ENCODE measurements at places on chromosomes 4 and X. TPM values are rescaled to one million over a fixed set of nuclear protein-coding genes. Genes with fewer than 3 reads are reported as not detected.

DNA sequence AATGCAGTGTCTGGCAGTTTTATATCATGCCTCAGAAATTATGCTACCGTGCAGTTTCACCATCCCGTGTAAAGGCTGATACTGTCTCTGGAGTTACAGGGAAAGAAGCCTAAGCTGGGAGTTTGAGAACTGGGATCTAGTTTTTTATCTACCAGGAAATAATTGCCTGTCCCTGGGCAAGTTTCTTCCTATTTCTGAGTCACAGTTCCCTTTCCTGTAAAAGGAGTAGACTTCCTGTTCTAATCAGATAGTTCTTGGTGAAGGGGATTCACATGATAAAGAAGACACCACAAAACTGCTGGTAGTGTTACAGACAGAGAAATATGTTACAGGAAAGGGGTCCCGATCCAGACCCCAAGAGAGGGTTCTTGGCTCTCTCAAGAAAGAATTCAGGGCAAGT lies 17.1 kb downstream of the HERC3 start:
- no peak for DNase-seq

- peak; percentile 50 for DNase-seq
Observed at GRCh38 chr4:166594326-166594946, 639.9 kb downstream of the SPOCK3 start.

GRCh38 chrX:42020225-42020624 lies 96.9 kb upstream of the CASK start:
- no peak for DNase-seq

- DNase-seq = no peak
Observed at GRCh38 chrX:120286733-120287512, 24.3 kb downstream of the TMEM255A start.

- DNase-seq = no peak
Observed at GRCh38 chrX:121179972-121180371, 132.6 kb downstream of the GLUD2 start.

GRCh38 chr4:6178757-6179156 lies 21.6 kb downstream of the JAKMIP1 start:
- DNase-seq = no peak

DNA sequence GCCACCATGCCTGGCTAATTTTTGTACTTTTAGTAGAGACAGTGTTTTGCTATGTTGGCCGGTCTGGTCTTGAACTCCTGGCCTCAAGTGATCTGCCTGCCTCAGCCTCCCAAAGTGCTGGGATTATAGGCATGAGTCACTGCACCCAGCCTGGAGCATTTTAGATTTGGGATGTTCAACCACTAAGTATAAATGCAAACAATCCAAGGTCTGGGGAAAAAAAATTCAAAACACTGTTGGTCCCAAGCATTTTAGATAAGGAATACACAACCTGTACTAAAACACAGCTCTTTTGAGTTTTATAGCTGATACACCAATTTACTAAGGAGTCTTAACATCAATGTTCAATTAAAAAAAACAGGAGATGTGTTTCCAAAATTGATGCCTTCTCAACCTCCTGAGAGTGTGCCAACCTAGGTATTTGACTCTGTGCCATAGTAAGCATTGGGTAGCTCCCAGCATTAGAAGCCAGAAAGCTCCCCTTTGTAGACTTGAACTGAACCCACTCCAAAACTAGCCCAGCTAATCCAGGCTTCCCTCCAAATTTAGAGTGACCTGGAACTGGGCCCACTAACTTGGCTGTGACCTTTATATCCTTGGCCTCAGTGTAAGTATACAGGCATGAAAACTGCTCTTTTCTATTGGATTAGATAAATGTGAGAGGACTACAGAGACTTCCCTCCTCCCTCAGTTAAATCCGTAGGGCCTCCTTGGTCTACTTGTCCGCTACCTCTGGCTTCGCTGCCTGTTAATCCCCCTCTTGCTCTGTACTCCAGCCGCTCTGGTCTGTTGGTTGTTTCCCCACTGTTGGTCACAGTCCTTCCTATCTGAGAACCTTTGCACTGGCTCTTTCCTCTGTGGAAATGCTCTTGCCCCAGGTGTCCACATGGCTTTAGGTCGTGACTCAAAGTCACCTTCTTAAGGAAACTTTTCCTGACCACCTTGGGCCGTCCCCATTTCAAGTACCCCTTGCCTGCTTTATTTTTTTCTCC lies 77.6 kb downstream of the CCKAR start:
- no peak for DNase-seq

- no peak for DNase-seq
Observed at GRCh38 chr4:112411781-112412550, 104.0 kb downstream of the NEUROG2 start.

- DNase-seq = no peak
Observed at GRCh38 chr4:2767046-2767704, 11.0 kb upstream of the TNIP2 start.

DNA sequence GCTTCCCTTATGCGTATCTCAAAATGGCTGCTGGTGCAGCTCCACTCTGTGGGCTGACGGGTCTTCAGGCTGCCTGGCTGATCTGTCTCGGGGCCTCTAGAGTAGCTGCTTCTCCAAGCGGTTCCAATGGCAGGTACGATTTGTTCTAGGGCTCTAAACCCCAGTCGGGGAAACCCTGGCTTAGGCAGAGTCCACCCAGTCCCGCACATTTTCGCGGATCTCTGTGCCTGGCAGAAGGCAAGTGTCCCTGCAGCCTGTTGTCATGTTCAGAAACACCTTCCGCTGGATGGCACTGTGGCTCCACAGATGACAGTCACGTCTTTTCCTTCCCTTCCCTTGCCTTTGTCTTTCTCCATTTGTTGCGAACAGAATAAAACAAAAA lies 54.4 kb downstream of the NBDY start:
- DNase-seq = peak; percentile 63

- no peak for DNase-seq
Observed at GRCh38 chr4:168063031-168063430, 29.3 kb upstream of the ANXA10 start.

DNA sequence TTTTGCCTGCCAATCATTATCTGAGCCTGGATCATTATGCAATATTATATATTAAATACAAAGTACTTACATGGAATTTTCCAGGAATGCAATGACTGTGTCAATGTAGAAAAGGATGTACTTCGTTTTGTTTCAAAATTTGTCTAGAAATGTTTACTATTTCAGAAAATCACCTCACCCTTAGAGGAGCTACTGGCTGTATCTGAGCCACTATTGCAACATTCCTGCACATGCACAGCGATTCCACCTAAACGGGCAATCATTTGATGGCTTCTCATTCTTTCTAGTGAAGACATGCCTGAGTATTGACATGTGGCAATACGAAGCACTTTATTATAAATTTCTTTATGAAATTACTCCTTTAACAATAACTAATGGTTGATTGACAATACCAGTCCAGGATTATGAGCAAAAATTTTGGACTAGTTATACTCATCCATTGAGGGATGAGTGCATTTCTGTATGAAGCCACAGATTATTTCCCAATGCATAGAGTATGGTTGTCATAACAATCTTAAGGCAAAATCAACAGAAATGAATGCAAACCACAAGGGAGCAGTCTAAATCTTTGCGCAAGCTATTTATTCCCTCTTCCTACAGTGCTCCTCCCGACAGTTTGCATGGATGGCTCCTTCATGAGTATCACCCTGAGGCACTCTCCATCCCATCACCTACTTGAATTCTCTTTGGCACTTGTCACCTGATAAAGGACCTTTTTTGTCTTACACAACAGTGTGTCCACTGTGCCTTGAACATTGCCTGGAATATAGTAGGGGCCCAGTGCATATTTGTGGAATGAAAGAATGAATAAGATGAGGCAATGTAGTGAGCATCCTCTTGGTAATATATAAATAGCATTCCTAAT lies 35.8 kb upstream of the MMAA start:
- DNase-seq = peak; percentile 8

- no peak for DNase-seq
Observed at GRCh38 chr4:137015426-137016409, 516.6 kb downstream of the PCDH18 start.

SMIM10L2A gene
- 2.3 TPM for polyA plus RNA-seq

TMEM35A gene
- 0.19 TPM for polyA plus RNA-seq

CLNK gene
- not detected for polyA plus RNA-seq

SPARCL1 gene
- polyA plus RNA-seq = 0.01 TPM

SSX2 gene
- not detected for polyA plus RNA-seq

GPRASP2 gene
- 4.4 TPM for polyA plus RNA-seq

GPRASP3 gene
- polyA plus RNA-seq = 1.8 TPM

All from mammary epithelial cell (primary cell).